Osteoblast (primary cell): ENCODE measurements at places on chromosomes 16 and 17. TPM values are rescaled to one million over a fixed set of nuclear protein-coding genes. Genes with fewer than 3 reads are reported as not detected.

Gene MYLK3
- total RNA-seq, result under 0.01 and 0.29 TPM in 2 replicates

Gene NPTX1
- under 0.01 and 0.29 TPM in 2 replicates for total RNA-seq

Gene XPO6
- total RNA-seq, result 82.2 and 102 TPM in 2 replicates

Gene USP43
- total RNA-seq, result under 0.01 and 0.36 TPM in 2 replicates

Gene CHD9NB
- 1.1 and 2.1 TPM in 2 replicates for total RNA-seq

Gene TPSB2
- not detected in 2 replicates for total RNA-seq

Gene GUCY2D
- not detected in 2 replicates for total RNA-seq

Gene EPN3
- not detected in 2 replicates for total RNA-seq

Gene CRHR1
- total RNA-seq, result not detected in 2 replicates

Gene C17orf78
- not detected in 2 replicates for total RNA-seq

Gene SMIM36
- not detected in 2 replicates for total RNA-seq

Gene SLC46A1
- 6.8 and 8.0 TPM in 2 replicates for total RNA-seq
